Stomach (tissue), 19 donors: ENCODE measurements at places on chromosomes 13 and 19. TPM values are rescaled to one million over a fixed set of nuclear protein-coding genes. Genes with fewer than 3 reads are reported as not detected.

DNA sequence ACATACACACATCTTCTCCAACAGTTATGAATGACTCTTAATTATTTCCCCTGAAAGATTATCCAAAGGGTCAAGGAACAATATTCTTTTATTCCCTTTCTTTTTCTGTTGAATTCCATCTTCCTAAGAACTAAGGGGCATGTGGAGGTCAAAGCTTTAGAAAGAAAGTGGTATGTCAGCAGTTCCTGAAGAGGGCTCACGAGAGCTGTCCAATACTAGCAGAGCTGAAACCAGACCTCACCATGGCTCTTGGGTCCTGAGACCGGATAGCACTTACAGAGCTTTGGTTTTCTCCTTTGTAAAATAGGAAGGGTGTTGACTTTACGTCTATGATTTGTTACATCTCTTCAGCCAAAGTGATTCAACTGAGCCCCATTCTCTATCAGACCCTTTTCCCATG lies 109.8 kb upstream of the FREM2 start:
- no peak for DNase-seq

GRCh38 chr19:1266916-1267476 lies 2.1 kb upstream of the CIRBP start:
- peak; percentile 91 for DNase-seq

Gene MBD3L3
- total RNA-seq = not detected

GRCh38 chr13:43608400-43609137 lies 178.2 kb downstream of the ENOX1 start:
- DNase-seq = no peak

- DNase-seq = peak; percentile 97
Observed at GRCh38 chr19:45817010-45817724, 2.1 kb upstream of the RSPH6A start.

- no peak for DNase-seq
Observed at GRCh38 chr13:113489171-113489548, 1.4 kb downstream of the DCUN1D2 start.

Gene DCT
- not detected for total RNA-seq

DNA sequence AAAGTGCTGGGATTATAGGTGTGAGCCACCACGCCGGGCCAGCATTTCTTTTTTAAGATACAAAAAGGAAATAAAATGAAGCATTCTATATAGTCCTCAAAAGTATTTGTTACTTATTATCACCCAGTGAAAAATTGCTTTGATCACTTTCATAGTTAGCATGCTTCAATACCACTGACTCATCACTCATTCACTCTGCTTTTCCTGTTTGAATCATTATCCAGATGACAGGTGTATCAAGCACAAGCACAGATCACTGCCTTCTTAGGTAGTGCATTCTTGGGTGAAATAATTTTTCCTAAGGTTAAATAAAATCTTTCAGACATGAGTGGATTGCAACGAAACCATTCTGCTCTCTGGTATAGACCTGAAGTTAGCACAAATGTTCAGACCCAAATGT lies 35.8 kb upstream of the SPART start:
- no peak for DNase-seq

DNA sequence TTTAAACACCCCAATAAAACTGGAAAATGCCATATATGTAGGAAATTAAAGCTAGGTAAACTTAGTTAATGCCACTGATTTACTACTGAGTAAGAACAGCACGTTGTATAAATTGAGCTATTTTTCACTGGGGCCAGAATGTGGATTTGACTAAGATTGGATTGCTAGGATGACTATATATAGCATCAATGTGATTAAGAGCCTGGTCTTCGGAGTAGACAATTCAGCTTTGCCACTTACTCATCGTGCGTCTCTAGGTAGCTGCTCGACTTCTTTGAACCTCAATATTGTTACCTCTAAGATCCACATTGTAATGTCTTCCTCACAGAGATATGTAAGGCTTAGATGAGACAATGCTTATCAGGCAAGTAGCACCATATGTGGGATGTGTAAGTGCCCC lies 462.5 kb downstream of the KLF12 start:
- DNase-seq = no peak
